Anterior cingulate cortex (tissue), 58 donors: ENCODE measurements at places on chromosomes 12 and 14.

DNA sequence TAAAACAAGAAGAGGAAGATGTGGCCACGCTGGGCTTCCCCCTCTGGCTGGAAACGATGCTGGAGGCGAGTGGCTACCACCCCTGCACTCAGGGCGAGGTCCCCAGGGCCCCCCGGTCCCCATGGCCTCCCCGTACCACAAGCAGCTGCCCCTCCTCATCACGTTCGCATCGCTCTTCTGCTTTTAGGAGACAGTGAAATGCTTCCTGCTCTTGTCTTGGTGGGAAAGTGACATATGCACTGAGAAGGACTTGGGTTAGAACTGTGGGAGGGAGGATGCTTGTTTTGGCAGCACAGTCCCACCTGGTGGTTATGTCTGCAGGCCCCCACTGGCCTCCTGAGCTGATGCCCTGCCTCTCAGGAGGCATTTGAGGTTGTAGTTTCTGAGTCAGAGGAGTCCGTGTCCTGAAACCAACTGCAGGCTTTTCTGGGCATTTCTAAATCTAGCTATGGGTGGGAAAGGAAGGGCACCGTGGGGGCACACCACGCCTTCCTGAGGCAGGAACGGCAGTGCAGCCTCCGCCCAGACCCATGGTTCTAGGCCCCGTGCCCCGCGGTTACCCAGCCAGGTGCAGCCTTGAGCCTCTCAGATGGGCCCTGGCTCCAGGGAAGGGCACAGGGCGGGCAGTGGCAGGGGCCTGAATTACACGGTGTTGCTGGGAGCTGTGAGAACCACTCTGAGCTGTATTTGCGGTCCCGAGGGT, 139.3 kb downstream of the ADGRD1 start:
- no peak for DNase-seq

- no peak for DNase-seq
Measured at GRCh38 chr14:92520102-92521057, 6.8 kb downstream of the RIN3 start.

DNA sequence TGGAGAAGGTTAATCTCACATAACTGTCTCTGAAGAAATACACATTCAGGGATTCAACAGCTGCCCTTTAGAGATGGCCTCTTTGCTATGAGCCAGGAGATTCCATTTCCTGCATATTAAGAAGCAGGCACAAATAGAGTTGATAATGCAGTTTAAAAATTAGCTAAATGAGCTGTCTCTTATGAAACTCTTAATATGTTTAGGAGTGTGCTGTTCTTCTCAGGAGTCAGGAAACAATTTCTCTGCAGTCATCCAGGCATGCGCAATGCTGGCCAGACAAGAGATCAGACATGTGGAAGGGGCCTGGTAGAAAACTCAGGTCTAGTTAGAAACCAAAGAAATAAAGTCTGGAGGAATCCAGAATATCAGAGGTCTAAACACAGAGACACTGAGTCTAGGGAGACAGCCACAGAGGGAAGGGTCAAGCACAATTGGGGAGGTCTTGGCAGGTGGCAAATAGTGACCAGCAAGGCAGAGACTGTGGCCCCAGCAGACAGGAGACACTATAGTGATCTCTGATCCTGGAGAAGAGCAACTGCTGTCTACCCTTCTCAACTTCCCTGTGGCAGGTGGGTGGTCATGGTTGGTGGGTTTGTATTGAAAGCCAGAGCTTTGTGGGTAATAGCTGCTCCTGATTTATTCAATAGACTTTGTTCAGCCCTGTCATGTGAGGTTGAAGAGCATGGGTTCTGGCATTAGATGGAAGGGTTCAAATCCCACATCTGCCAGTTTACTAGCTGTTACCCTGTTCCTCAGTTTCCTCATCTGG, 185.8 kb upstream of the RMST start:
- no peak for DNase-seq

- no peak for DNase-seq
Measured at GRCh38 chr12:49057888-49058287, 2.7 kb downstream of the KMT2D start.

- no peak for DNase-seq
Measured at GRCh38 chr12:26813812-26814211, 19.2 kb downstream of the ITPR2 start.

DNA sequence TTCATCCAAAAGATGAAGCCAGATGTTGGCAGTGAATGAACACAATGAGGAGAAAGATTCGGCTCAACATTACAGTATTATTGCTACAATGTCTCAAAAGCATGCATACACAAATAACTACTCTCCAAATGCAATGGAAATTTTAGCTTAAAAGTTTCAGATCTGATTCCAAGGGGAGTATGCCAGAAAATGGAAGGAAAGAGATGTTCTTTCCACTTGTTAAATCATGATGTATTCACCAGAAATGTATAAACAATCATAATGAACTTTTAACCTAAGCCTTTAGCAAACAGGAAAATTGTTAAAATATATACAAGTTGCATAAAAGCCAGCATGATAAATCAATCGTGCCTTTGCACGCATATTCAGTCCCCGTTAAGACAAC, 62.1 kb downstream of the SH2B3 start:
- no peak for DNase-seq

DNA sequence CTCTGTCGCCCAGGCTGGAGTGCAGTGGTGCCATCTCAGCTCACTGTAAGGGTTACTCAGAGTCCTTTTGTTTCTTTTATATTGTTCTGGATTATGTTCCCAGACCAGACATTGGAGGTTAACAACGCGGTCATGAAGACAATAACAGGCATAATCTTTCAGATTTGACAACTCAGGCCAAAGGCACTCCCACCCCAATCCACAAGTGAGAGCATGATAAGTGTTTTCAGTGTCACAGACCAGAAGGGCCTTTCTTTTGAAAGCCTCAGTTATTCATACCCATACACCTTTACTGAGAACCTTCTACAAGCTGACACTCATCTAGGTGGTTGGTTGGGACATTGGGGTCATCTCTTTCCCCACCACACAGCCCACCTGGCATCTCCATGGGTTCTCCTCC, 2.9 kb upstream of the TMEM63C start:
- no peak for DNase-seq

DNA sequence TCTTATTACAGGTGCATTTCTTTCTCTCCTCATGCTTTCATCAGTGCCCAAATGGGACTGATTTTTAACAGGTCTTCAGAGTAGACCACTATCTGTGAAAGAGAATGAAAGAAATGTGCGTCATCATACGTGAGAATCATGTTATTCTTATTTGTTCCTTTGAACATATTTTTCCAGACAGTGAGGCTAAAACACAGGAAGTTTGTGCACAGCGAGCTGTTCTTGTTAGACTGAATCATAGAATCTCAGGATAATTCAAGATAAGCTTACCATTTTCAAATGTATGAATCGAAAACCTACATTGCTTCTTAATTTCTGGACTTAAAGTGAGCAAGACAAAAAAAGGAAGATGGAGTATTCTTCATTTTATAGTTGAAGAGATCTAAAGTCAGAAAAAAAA, 383.1 kb downstream of the EGLN3 start:
- DNase-seq = no peak

DNA sequence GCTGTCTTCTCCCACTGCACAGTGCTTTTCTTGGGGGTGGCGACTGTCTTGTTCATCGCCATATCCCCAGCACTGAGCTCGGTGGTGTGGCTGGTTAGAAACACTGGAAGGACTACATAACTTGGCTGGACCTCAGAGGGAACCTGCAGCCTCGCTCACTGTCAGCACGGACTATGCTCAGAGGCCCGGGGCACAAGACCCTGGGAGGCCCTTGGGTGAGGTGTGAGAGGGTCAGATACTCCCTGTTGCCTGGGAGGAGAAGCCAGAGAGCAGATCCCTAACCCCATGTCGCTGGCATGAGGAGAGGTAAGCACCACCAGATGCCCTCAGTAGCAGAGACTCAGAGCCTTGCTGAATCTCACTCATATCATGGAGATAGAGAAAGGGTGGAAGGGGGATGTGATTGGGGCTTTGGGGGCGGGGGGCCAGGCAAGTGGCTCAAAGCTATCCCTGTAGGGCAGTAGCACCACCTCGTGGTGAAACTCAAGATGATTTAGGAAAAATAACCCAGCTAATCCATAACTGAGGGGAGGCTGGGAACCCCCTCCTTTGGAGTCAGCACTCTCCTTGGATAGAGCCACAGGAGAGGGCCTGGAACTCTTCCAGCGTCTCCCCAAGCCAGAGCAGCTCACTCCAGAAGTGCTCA, 18.7 kb upstream of the HDAC7 start:
- DNase-seq = no peak

DNA sequence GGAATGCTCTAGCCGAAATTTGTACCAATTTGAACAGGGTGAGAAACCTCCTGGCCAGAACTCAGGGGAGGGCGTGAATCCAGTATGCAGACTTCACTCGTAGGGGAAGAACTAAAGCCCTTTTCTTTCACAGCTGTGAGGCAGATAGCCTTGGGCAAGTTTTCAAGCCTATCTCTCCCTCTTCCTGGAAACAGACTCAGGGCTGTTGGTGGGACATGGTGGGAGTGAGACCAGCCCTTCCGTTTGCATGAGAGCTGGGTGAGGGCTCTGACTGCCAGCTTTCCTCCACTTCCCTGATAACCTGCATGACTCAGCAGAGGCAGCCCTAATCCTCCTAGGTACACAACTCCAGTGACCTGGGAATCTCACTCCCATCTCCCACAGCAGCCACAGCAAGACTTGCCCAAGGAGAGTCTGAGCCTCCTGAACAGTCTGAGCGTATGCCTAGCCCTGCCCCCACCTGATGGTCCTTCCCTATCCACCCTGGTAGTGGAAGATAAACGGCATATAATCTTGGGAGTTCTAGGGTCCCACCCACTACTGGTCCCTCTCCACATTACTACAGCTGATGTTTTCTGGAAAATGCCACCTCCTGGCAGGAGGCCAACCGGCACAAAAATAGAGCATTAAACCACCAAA, 170.1 kb upstream of the AMIGO2 start:
- no peak for DNase-seq

GRCh38 chr12:47277972-47278448, 198.3 kb upstream of the AMIGO2 start:
- DNase-seq = no peak

DNA sequence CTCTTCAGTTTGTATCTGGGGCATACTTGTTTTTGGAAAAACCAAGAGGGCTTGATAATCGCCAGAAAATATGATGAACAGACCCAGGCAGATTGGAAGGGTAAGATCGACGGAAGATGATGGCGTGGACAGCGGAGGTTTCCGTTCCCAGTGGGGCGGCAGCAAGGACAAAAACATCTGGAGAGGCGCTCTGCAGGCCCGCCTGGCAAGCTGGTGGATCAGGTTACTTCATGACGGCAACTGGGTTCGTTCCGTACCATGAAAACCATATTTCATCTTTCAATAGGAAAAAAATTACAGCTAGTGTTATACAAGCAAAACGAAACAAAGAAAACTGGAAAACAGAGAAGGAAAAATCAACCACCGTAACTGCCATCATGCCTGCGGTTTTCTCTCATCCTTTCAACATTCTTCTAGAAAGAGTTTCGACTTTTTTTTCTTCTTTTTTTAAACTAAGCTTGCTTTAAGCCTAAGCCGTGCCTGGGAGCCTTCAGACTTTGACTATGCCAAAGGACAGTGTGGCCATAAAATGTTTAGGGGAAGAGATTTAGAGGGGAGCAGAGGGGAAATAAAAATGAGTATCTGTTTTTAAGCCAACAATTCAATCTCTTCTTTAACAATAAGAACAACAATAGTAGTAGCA, 210.5 kb downstream of the FOXN3 start:
- no peak for DNase-seq

DNA sequence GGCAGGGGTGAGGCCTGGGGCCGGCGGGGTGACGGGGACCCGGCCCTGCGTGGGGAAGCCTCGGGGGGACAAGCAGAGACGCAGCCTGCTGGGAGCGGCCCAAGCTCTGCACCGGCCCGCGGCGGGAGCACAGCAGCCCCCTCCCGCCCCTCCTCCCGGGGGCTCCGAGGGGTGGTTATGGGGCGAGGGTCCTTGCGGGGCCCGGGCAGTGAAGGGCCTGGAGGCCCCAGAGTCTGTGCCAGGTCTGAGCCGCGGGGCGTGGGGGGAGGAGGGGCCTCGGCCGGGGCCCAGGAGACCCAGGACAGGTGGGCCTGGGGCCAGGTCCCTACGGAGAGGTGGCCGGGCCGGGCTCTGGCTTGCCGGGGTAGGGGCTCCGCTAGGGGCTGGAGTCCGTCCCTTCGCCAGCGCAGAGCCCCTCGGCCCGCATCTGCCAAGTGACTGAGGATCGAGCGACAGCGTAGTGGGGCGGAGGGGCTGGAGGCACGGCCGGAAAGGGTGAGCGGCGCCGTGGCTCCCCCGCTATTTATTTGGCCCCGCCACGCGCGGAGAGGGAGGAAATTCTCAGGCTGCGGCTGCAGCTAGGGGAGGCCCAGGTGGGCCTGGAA, 495 bp downstream of the TMEM121 start:
- DNase-seq = no peak

GRCh38 chr14:76917158-76917596, 91.0 kb downstream of the LRRC74A start:
- no peak for DNase-seq

GRCh38 chr12:3961591-3961990, 88.4 kb upstream of the PARP11 start:
- DNase-seq = no peak
